ENCODE measurements at places on chromosomes 16 and 17. TPM values are rescaled to one million over a fixed set of nuclear protein-coding genes. Genes with fewer than 3 reads are reported as not detected.

GRCh38 chr17:72588961-72589360, 468.1 kb downstream of the SOX9 start:
- no peaks in the 10 kb centered on the region for H3K27me3 ChIP-seq
- peaks cover 45% of the 10 kb centered on the region for H3K4me1 ChIP-seq
- DNase-seq = peak; percentile 67
- peak overlapping the region; percentile 99 for H3K4me3 ChIP-seq
- peak overlapping the region; percentile 36 for H3K27ac ChIP-seq

DNA sequence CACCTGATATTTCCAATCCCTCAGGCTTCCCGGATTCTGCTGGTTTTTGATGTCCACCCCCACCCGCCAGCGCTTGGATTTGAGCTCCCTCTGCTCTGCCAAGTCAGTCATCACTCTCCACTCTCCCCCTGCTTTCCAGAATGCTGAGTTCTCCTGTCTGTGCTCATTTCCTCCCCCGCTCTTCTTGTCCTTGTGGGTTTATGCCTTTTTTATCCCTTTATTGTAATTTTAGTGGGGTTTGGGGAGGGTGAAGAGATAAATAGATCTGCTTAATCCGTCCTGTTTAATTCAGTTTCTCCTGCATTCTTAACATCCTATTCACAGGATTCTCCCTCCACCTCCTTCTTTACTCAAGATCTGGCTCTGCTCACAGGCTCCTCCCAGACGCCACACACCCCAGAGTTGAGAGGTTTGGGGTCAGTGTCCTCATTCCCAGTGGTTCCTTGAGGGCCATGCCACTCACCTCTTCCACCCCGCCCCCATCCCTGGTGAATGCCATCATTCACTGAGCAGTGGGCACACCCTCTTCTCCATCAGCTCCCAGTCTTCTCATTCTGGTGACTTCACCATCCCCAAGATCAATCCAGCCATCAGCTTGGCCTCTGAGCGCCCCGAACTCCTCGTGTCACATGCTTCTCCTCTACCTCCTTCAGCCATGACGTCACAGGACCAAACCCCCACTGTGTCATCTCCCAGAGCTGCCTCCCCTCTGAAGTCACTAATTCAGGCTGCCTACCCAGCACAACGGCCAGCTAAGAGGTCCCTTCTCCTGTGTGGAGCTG, 15.1 kb upstream of the GUCY2D start:
- peaks cover 11% of the 10 kb centered on the region for H3K4me1 ChIP-seq
- peaks cover 3% of the 10 kb centered on the region for H3K27me3 ChIP-seq
- no peaks in the 10 kb centered on the region for H3K36me3 ChIP-seq
- no peak overlapping the region for H3K4me3 ChIP-seq

DNA sequence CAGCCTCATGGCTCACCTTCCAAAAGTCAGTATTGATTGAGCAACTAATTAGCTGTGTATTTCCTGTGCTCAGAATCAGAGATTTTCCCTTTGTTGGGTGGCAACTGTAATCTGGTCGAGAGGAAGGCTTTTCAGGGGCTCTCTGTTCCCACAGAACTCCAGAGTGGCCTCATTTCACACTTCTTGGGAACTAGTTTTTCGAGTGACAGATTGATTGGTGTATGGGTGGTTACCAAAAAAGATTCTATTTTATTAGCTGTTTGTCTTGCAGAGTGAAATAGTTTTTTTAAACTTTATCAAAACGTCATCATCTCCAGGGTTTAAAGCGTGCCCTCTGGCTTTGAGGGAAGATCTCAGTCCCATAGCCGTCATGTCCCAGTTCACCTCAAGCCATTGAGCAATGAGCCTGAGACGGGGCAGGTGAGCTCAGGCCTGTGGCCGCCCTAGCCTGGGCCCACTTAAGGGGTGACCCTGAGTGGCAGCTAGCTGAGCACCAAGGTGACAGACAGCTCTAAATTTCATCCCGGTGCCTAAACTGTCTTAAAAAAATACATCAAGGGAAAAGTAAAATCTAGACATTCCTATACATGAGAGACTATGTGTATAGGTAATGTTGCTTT, 53.0 kb downstream of the SMPD3 start:
- H3K36me3 ChIP-seq = no peaks in the 10 kb centered on the region
- no peak for DNase-seq
- no peaks in the 10 kb centered on the region for H3K4me1 ChIP-seq
- H3K27me3 ChIP-seq = peaks cover 4% of the 10 kb centered on the region

DNA sequence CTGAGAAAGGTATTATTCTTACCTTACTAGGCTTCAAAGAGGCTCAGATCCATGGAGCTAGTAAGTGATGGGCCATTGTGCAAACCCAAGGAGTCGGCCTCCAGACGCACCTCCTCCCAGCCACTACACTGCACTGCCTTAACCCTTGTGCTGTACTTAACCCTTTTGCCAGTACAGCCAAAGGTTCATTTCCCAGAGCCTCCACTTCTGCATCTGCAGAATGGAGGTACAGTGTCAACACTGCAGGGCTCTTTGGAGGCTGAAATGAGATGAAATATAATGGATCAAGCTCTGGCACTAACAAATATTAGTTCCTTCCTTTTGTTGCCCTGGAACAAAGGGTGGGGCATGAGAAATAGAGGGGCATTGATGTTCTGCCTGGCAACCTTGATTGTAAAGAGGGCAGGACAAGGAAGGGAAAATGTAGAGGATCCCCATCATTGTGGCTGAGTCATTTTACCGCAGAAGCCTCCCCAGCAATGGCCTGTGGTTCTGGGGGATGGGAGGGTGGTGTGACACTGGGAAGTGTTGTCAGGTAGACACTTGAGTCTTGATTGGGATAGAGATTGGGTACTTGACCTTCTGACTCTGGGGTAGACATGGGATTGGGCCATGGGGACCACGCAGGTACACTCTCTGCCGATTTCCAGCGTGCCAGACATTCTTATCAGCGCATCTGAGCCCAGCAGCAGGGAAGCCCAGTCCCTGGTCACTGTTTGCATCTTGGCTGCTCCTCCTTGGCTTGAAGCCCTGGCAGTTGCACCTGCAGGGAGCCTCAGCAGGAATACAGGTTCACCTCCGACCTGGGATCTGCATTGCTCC, 84.0 kb downstream of the MSI2 start:
- H3K4me3 ChIP-seq = no peak overlapping the region
- peaks cover 15% of the 10 kb centered on the region for H3K36me3 ChIP-seq
- H3K27me3 ChIP-seq = no peaks in the 10 kb centered on the region

GRCh38 chr17:9924735-9925191, 19.7 kb upstream of the RCVRN start:
- no peaks in the 10 kb centered on the region for H3K4me1 ChIP-seq
- no peak overlapping the region for H3K27ac ChIP-seq
- H3K36me3 ChIP-seq = no peaks in the 10 kb centered on the region
- H3K4me3 ChIP-seq = no peak overlapping the region
- H3K27me3 ChIP-seq = peaks cover 8% of the 10 kb centered on the region

- no peak overlapping the region for H3K27ac ChIP-seq
- H3K27me3 ChIP-seq = no peaks in the 10 kb centered on the region
- no peaks in the 10 kb centered on the region for H3K4me1 ChIP-seq
- no peak for DNase-seq
- peaks cover 9% of the 10 kb centered on the region for H3K36me3 ChIP-seq
Measured at GRCh38 chr17:2420176-2420575, 19.3 kb upstream of the MNT start.

DNA sequence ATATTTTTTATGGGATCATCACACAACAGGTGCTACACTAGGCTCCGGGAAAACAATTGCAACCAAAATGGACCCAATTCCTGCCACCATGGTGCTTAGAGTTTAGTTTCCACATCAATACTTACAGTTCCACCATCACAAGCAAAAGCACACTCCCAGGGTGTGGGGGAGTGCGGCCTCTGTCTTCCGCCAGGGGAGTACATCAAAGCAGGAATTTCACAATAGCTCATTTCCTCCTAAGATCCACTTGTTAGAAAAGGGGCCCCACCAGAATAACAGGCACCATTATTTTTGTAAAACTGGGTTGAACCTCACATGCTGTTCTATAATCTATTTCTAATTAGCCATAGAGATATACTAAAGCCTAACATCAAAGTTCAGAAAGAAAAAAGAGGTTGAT, 44.3 kb upstream of the PSMD7 start:
- H3K4me1 ChIP-seq = no peaks in the 10 kb centered on the region
- no peak overlapping the region for H3K27ac ChIP-seq
- no peak overlapping the region for H3K4me3 ChIP-seq

DNA sequence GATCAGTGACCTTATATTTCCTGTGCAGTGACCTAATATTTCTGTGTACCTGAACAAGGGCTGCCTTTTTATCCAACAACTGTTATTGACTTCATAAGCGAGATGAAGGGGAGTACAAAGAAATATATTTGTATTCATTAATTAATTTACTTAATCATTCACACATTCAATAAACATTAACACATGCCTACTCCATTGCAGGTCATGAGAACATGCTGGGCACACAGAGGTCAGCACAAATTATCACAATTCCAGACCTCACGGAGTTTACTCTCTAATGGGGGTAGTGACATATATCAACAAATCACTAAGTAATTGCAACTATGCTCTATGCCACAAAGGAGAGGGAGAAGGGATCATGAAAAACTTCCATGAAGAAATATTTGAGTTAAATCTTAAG, 614.6 kb downstream of the TOX3 start:
- H3K4me3 ChIP-seq = no peak overlapping the region
- DNase-seq = no peak
- no peak overlapping the region for H3K27ac ChIP-seq
- no peaks in the 10 kb centered on the region for H3K36me3 ChIP-seq
- no peaks in the 10 kb centered on the region for H3K27me3 ChIP-seq
- no peaks in the 10 kb centered on the region for H3K4me1 ChIP-seq

DNA sequence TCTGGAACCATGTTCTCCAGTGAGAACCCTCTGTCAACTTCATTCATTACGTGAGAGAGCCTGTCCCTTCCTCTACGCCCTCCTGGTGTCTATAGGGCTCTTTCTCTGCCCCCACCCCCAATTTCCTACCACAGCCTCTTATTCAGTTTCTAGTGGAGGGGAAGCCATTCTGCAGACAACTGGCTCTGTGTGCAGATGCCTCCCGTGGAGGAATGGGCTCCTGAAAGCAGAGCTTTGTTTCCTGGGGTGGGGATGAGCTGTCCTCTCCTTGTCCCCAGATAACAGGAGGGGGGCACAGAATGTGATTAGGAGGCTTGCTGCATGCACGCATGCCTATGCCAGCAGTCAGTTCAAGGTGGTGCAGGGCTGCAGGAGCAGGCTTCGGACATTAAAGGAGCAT, 31.6 kb downstream of the MMP15 start:
- H3K36me3 ChIP-seq = no peaks in the 10 kb centered on the region
- no peak for DNase-seq
- peaks cover 12% of the 10 kb centered on the region for H3K27me3 ChIP-seq
- H3K4me1 ChIP-seq = peaks cover 15% of the 10 kb centered on the region
- H3K4me3 ChIP-seq = no peak overlapping the region
- no peak overlapping the region for H3K27ac ChIP-seq

KCTD19 gene
- total RNA-seq = not detected

GP1BA gene
- total RNA-seq = not detected

ZSCAN10 gene
- not detected for total RNA-seq
